ENCODE measurements at places on chromosomes 2 and 18. TPM values are rescaled to one million over a fixed set of nuclear protein-coding genes. Genes with fewer than 3 reads are reported as not detected.

- DNase-seq: no peak
Observed at GRCh38 chr18:41390309-41390708, 564.7 kb upstream of the PIK3C3 start.

DNA sequence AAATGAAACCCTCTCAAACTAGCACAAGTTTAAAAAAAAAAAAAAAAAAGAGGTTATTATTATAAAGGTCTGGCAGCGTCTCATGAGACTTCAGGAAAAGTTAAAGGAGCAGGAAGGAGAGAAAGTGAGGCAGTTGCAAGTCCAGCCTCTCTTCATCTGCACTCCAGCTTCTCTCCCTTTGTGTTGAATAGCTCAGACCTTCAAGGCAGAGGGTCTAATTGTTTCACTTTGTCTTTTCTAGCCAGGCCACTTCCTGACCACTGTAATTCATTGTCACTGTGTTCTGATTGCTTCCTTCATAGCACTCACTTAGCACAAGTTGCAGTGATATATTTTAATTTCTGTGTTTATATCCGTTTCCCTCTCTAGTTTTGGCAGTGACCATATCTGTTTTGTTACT lies 99.9 kb downstream of the SPATS2L start:
- DNase-seq: no peak

GRCh38 chr2:96204836-96205624 lies 3.6 kb downstream of the STARD7 start:
- no peak for DNase-seq

DNA sequence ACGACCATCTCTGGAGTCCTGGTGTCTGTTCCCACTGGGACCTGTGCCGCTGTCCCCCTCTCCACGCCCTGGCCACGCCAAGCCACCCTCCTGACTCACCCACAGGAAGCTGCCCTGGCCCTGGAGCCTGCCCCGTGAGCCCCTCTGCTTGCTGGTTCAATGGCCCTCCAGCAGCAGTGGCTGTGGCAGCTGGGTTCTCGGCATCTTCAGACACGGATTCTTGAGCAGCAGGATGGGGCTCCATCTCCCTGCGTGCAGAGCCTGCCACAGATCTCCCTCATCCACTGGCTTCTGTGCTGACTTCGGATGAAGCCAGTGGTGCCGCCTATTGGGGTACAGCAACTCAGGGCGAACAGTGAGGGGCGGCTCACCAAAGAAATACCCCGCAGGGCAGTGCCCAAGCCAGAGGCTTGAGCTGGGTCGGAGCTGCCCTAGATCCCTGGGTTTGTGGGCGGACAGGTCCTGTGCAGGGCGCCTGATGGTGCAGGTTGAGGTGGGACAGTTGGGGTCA lies 14.0 kb downstream of the CAPN10 start:
- no peak for DNase-seq

DNA sequence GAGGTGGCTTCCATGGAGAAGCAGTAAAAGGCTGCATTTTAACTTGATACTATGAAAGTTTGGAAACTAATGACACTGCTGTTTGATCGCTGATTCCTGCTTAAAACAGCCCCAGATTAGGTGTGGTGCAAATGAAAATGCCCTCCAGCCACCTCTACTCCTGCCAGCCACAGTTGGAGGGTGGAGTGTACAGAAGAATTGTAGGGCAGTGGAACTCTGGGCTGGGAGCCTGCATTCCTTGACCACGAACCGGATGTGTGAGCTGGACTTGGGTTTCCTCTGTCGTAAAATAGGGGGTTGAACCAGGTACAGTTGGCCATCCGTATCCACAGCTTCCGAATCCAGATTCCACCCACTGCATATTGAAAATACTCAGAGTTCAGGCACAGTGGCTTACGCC lies 84.6 kb upstream of the RFX8 start:
- DNase-seq: peak; percentile 69

DNA sequence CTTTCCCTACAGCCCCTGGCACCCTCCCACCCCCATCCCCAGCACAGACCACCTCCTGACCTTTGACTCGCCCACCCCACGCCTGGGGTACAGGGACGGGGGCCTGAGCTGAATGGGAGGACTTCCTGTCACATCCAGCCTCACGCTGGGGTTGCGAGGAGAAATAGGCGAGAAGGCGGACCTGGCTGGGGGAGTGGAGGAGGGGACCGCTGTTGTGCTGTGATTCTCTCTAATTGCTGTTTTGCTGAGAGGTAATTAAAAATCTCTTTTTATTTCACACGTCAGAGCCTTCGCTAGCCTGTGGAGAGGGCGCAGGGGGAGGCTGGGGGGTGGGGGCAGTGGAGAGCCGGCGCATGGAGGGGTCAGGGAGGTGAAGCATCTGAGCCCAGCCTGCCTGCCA lies 9.7 kb upstream of the ECEL1 start:
- DNase-seq: no peak

GRCh38 chr2:101770726-101771125 lies 73.2 kb downstream of the MAP4K4 start:
- DNase-seq: no peak

- DNase-seq: no peak
Observed at GRCh38 chr2:105915005-105915558, 170.4 kb downstream of the NCK2 start.

GRCh38 chr2:109342256-109342850 lies 213.3 kb downstream of the SH3RF3 start:
- no peak for DNase-seq

DNA sequence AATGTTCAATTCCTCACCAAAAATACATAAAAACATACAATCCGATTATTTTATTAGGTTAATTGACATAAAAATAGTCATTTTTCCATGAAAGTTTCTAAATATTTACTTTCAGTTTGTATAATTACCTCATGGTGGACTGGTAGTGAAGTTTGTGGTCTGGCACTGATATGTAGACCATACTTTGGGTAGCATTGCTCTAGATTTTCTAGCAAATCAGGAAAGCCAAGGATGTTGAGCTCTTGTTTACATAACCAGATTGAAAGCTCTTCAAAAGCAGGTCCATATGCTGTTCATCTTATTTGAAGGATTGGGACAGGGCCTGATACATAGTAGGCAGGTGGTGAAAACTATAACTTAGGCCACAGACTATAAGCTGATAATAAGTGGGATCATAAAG lies 61.8 kb downstream of the COMMD1 start:
- DNase-seq: no peak

The GPAT2 gene
- total RNA-seq: 6.3 TPM

The PLGLB2 gene
- total RNA-seq: 0.13 TPM

The PDK1 gene
- total RNA-seq: 6.1 TPM

The IL37 gene
- not detected for total RNA-seq

The INHBB gene
- total RNA-seq: 0.25 TPM

The CTLA4 gene
- total RNA-seq: not detected

The TYMS gene
- 48.0 TPM for total RNA-seq

The GALNT13 gene
- 0.46 TPM for total RNA-seq

Data from pulmonary artery endothelial cell (primary cell).